GM12892 (cell line): ENCODE measurements at places on chromosomes 6 and 20.

DNA sequence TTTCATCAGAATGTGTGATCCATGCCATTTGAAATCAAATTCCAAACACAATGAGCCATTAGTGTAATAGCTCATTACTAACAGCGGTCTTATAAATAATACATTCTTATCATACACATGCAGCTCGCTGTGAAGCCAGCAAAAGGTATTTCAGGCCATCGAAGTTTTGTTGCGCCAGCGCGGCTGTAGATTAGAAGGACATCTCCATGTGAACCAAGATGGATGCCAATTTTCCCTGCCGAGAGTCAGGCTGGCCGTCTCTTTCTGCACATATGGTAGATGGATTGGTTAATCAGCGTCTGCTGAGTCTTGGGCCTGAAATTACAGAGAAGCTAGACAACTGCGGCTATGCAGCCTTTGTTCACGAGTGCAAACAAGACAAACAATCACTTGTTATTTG, 44.1 kb downstream of the CFAP61 start:
- no peak for DNase-seq

- no peak for DNase-seq
Observed at GRCh38 chr6:170165471-170166117, 125.3 kb downstream of the DLL1 start.

DNA sequence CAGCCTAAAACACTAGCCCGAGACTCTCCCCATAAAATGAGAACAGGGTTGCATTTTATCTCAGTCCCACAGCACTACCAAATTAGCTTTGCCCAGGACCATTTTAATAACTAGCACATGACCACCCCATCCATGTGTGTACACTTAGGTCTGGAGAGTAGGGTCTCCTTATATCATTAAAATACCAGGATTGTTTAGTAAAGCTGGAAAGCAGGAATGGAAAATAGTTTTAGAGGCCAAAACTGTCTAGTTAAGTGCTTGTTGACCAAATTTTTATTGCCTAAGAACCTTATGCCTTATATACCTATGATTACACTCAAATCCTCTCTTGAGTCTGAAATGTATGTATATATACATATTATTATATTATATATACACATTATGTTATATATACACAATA, 608.4 kb downstream of the HDGFL1 start:
- DNase-seq: no peak

- DNase-seq: no peak
Observed at GRCh38 chr20:2752567-2753460, 47.6 kb downstream of the CPXM1 start.

GRCh38 chr6:73727114-73727513, 31.1 kb downstream of the CD109 start:
- no peak for DNase-seq

GRCh38 chr6:138663892-138664291, 109.7 kb upstream of the CCDC28A start:
- no peak for DNase-seq

DNA sequence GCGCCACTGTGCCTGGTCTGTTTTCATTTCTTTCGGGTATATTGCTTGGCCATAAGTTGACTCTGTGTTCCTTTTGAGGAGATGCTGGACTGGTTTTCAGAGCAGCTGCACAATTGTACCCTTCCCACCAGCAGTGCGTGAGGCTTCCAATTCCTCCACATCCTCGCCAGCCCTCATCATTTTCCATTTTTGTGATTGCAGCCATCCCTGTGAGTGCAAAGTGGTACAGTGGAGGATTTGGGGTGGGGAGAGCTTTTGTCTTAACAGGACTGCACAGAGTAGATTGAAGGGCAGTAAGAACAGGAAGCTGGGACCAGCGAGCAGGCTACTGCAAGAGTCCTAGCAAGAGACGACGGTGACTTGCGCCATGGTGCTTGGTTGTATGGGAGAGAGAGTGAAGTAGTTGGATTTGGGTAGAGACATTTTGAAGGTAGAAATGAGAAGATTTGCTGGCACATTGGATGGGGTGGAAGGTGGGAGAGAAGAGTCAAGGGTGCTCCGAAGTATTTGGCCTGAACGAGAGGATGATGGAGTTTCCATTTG, 18.3 kb downstream of the BCAS4 start:
- no peak for DNase-seq

- DNase-seq: no peak
Observed at GRCh38 chr6:125107896-125108295, 45.7 kb upstream of the TPD52L1 start.

DNA sequence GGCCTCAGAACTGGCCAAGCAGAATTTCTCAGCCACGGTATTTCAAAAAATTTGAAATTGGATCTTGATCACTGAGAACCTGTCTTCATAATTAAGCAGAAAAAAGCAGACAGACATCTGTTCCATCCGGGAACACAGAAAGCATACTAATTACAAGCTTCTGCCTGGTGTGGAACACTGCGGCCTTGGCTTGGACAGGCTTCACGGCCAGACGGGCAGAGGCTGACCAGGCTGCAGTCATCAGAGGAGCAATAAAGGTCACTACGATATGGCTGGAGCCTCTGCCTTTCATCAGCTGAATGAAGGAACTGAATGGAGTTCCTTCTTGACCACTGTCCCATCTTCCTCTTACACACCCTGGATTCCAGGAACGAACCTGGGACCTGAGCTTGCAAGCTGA, 3.9 kb upstream of the NRSN1 start:
- DNase-seq: no peak
